ENCODE measurements at places on chromosomes 6 and 20. TPM values are rescaled to one million over a fixed set of nuclear protein-coding genes. Genes with fewer than 3 reads are reported as not detected.

- DNase-seq = no peak
These were observed 10.0 kb upstream of the PRR18 start for GRCh38 chr6:166318227-166318626.

GRCh38 chr6:151101161-151101815 is 138.5 kb upstream of the AKAP12 start:
- DNase-seq = no peak

DNA sequence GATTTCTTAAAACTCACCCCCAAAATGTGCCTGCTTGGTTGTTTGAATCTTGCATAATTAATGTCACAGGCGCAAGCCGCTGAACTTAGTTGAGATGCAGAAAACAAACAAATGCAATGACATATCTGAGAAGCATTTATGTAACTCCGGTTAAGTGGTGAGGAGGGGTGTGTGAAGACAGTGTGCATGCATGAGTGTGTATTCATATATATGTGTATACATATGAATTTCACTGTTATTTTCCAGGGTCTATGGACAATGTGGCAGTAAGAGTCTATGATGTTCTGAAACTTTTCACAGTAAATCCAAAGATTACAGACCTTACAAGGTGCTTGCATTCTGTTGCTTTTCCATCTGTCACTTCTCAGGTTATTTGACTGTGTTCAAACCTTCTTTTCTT is 103.0 kb downstream of the ZNF217 start:
- DNase-seq = no peak

DNA sequence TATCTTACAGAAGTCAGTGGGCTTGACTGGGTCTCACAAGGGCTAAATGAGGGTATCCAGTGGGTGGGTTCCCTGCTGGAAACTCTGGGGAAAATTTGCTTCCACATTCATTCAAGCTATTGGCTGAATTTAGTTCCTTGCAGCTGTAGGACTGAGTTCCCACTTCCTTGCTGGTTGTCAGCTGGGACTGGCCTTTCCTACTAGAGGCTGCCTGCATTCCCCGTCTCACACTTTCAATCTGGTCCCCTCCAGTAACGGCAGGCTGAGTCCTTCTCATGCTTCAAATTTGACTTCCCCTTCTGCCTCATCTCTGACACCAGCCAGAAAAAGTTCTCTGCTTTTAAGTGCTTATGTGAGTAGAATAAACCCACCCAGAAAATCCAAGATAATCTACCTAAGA is 4.4 kb downstream of the CSNK2A1 start:
- DNase-seq = no peak

Gene BNIP5
- total RNA-seq = not detected

Gene TNXB
- total RNA-seq = 0.44 TPM

Data from MG63 (cell line).